Stimulated activated CD4-positive, alpha-beta T cell treated with anti-CD3 and anti-CD28 coated beads, Interleukin-2, amount 100 ng/mL, for 4 hours (primary cell): ENCODE measurements at places on chromosomes 5 and 9.

DNA sequence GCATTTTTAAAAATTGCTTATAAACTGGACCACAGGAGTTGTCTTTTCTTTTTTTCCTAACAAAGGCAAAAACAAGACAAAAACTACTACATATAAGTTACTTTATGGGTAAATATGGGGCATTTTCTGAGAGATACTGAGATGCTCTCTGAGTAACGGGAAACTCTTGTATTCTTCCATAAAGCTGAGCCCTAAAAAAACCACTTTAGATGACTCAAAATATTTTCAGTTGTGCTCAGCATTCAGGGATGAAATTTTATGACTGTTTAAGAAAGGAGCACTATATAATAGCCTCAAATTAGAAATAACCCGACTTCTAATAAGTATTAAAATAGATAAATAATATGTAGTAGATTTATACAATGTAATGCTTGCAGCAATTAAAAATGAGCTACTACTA lies 644.5 kb downstream of the KCTD16 start:
- DNase-seq, result no peak

GRCh38 chr5:179991106-179991505 lies 80.5 kb downstream of the RNF130 start:
- no peak for DNase-seq

DNA sequence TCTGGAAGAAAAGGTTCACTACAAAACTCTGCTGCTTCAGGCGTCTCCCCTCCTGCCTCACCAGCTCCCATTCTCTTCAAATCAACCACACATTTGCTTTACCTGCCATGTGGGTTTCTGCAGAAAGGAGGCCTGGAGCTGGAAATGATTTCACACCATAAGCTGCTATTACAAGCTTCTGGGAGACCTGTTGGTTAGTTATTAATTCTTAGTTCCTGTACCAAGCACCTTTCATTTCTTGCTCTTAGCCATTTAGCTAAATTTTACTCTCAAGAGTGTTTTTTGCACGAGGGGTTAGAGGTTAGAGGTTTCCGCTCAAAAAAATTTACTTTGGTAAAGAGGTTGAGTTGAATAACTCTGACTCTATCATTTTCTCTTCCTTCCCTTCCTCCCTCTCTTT lies 70.3 kb downstream of the MAP1B start:
- no peak for DNase-seq

GRCh38 chr5:142221091-142221860 lies 103.5 kb downstream of the SPRY4 start:
- DNase-seq, result no peak

DNA sequence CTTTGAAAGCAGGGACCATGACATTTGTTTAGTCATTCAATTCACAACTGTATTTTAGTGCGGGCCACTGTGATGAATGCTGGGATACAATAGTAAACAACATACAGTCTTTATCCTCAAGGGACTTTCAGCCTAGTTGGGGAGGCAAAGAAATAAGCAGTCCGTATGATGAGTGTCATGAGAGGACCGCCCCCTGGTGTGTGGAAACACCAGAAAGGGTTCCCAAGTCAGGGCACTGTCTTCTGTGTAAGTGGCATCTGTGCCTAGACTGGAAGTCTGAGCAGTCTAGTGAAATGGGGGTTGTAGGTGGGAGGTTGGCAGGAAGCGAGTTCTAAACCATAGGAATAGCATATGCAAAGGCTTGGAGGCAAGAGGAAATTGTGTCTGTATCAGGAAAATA lies 6.8 kb downstream of the C9orf43 start:
- no peak for DNase-seq

DNA sequence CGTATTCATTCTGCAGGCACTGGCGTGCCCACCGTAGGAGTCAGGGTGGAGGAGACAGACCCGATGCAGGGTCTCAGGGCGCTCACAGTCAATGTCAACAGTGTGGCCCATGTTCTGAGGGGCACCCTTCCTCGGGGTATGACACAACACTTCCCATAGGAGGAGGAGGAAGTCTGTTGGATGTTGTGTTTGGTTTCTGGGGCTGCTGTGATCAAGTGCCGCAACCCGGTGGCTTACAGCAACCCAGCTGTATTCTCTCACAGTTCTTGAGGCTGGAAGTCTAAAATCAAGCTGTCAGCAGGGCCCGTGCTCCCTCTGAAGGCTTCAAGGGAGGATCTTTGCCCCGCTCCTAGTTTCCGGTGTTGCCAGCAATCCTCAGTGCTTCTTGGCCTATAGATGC lies 5.6 kb upstream of the HNRNPAB start:
- no peak for DNase-seq
